G401 (cell line): ENCODE measurements at places on chromosomes 4 and X. TPM values are rescaled to one million over a fixed set of nuclear protein-coding genes. Genes with fewer than 3 reads are reported as not detected.
A peak's percentile ranks its signal among the peaks of the same experiment; 100 is the strongest.

DNA sequence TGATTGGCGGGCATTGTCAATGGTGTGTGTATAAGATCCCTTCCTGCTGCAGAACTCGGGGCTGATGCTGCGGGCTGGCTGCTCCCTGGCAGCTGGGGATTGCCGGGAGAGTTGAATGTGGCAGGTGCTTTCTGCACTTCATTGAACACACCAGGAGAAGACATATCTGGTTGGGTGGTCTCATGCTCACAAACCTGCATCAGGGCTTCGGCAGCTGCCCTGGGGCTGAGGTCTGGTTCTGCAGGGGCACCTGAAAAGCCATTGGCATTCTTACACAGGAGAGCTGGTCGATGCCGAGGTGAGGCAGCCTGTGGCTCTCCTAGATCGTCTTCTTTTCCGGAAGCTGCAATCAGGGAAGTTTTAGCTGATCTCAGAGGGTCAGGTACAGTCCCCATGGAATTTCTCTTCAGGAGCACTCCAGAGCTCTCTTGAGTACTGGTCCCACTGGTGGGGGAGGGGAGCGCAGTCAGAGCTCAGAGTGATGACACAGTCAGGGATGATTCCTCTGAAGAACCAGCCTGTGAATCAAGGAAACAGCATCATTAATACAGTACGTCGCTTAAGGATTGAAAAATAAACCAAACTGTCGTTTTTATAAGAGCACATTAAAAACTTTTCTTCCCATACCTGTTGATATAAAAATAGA lies 57.8 kb downstream of the GPRIN3 start:
- DNase-seq: peak; percentile 31

GRCh38 chr4:66736606-66737005 lies 808.7 kb downstream of the CENPC start:
- no peak for DNase-seq

- DNase-seq: no peak
Measured at GRCh38 chrX:16212024-16212423, 44.7 kb downstream of the MAGEB17 start.

DNA sequence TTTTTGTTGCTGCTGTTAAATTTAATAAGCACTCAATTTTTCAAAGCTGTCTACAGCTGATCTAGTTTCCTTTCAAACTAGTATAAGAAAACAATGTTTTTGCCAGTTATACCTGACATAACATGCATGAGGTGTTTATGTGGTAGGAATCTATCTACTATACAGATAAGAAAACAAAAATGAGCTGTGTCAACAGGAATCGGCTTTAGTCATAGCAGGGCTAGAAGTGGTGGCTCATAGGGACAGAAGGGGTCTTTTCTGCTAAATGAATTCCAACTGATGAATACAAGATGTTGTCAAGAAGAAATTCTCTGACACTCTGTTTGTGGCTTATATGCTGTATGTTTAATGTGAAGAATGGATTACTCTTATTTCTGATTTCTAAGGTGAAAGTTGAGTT lies 55.7 kb upstream of the CLNK start:
- no peak for DNase-seq

Gene IL3RA
- total RNA-seq: not detected in 2 replicates

Gene NSUN7
- not detected in 2 replicates for total RNA-seq

Gene CTAG2
- not detected in 2 replicates for total RNA-seq
